ENCODE measurements at places on chromosomes 1 and 21. TPM values are rescaled to one million over a fixed set of nuclear protein-coding genes. Genes with fewer than 3 reads are reported as not detected.

DNA sequence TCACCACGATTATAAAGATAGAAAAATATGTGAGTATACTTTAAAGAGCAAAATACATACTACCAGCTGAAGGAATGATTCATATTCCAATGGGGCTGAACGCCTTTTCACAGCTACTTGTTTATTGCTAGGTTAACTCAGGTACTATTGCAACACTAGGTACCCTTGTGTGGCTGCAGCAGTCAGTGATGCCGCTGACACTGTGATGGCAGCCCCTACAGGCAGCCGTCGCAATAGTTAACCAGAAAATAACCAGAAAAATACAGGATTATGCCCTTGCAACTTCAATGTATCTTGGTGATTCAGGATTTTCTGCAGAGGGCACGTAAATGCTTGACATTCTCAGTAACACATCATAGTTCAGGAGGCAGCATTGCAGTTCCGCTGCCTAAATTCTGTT lies 1.6 kb upstream of the MARK1 start:
- H3K27ac ChIP-seq = no peak overlapping the region
- H3K4me1 ChIP-seq = peaks cover 16% of the 10 kb centered on the region
- H3K27me3 ChIP-seq = peaks cover 65% of the 10 kb centered on the region
- no peak for DNase-seq
- H3K4me3 ChIP-seq = no peak overlapping the region

DNA sequence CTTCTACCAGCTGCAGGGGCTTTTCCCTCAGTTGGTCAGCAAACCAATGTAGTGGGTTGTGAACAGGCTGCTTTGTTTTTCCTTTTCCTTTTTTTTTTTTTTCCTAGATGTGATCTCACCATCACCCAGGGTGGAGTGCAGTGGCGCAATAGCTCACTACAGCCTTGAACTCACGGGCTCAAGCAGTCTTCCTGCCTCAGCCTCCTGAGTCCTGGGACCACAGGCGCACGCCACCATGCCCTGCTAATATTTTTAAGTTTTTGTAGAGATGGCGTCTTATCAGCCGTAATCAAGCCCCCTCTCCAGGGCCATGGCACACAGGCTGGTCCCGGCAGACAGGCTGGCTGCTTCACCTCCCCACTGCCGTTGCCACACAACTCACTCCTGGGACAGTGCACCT lies 3.4 kb upstream of the TRIM11 start:
- H3K36me3 ChIP-seq = no peaks in the 10 kb centered on the region
- H3K4me3 ChIP-seq = no peak overlapping the region
- peaks cover 20% of the 10 kb centered on the region for H3K4me1 ChIP-seq
- DNase-seq = no peak
- H3K27me3 ChIP-seq = no peaks in the 10 kb centered on the region

DNA sequence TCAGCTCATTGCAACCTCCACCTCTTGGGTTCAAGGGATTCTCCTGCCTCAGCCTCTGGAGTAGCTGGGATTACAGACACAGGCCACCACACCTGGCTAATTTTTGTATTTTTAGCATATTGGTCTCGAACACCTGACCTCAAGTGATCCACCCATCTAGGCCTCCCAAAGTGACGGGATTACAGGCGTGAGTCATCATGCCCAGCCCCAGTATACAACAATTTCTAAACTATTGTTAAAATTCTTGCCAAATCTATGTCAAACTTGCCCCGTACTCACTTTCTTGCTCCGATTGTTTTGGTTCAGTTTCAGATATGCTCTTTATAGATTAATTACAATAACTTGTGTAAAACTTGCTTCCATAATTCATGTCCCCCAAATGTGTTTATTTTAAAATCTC lies 4.1 kb downstream of the RGS18 start:
- H3K27ac ChIP-seq = no peak overlapping the region
- H3K27me3 ChIP-seq = no peaks in the 10 kb centered on the region
- no peak overlapping the region for H3K4me3 ChIP-seq

The CLCA2 gene
- not detected for polyA plus RNA-seq

- no peak for DNase-seq
- no peaks in the 10 kb centered on the region for H3K36me3 ChIP-seq
- peaks cover 9% of the 10 kb centered on the region for H3K27me3 ChIP-seq
- H3K27ac ChIP-seq = no peak overlapping the region
- no peaks in the 10 kb centered on the region for H3K4me1 ChIP-seq
Measured at GRCh38 chr1:203443296-203443695, 32.3 kb upstream of the PRELP start.

The KRTAP12-2 gene
- not detected for polyA plus RNA-seq

The PTPN14 gene
- 0.01 TPM for polyA plus RNA-seq

The LRRC7 gene
- polyA plus RNA-seq = 0.48 TPM

- H3K4me1 ChIP-seq = peaks cover 4% of the 10 kb centered on the region
- DNase-seq = no peak
- no peak overlapping the region for H3K4me3 ChIP-seq
- no peaks in the 10 kb centered on the region for H3K27me3 ChIP-seq
Measured at GRCh38 chr1:244210884-244211558, 159.9 kb downstream of the ZBTB18 start.

GRCh38 chr1:172746091-172746949 lies 87.4 kb downstream of the FASLG start:
- peak overlapping the region; percentile 59 for H3K4me3 ChIP-seq
- peaks cover 45% of the 10 kb centered on the region for H3K4me1 ChIP-seq
- peak; percentile 64 for DNase-seq
- H3K27me3 ChIP-seq = no peaks in the 10 kb centered on the region

- H3K4me1 ChIP-seq = peaks cover 2% of the 10 kb centered on the region
- H3K4me3 ChIP-seq = no peak overlapping the region
- no peaks in the 10 kb centered on the region for H3K36me3 ChIP-seq
- DNase-seq = no peak
- no peaks in the 10 kb centered on the region for H3K27me3 ChIP-seq
Measured at GRCh38 chr1:5915587-5916571, 76.3 kb downstream of the NPHP4 start.

DNA sequence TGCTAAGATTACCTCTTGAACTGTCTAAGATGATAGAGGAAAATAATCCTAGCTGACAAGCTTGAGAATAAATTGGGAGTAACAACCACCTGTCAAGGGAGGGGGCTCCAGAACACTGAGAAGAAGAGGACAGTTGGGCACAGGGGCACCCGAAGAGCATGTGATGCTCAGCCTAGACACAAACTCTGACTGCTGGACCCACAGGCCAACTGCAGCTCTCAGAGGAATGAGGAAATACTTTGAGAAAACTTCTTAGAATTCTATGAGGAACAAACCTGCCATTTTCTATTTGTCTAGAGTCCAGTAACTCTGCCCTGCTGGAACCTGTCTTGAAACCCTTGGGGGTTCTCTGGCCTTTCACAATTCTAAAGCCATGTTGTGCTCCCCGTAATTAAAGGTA lies 124.1 kb upstream of the KCNK2 start:
- H3K27me3 ChIP-seq = peaks cover 3% of the 10 kb centered on the region
- no peak overlapping the region for H3K27ac ChIP-seq
- H3K4me1 ChIP-seq = no peaks in the 10 kb centered on the region
- no peaks in the 10 kb centered on the region for H3K36me3 ChIP-seq

- peaks cover 6% of the 10 kb centered on the region for H3K36me3 ChIP-seq
- H3K27me3 ChIP-seq = no peaks in the 10 kb centered on the region
- H3K27ac ChIP-seq = no peak overlapping the region
- peaks cover 27% of the 10 kb centered on the region for H3K4me1 ChIP-seq
- no peak overlapping the region for H3K4me3 ChIP-seq
- DNase-seq = no peak
Measured at GRCh38 chr1:1799716-1800115, 21.4 kb upstream of the NADK start.

The NPHS2 gene
- polyA plus RNA-seq = not detected

The FMO3 gene
- polyA plus RNA-seq = not detected

The RIT1 gene
- 16.4 TPM for polyA plus RNA-seq

DNA sequence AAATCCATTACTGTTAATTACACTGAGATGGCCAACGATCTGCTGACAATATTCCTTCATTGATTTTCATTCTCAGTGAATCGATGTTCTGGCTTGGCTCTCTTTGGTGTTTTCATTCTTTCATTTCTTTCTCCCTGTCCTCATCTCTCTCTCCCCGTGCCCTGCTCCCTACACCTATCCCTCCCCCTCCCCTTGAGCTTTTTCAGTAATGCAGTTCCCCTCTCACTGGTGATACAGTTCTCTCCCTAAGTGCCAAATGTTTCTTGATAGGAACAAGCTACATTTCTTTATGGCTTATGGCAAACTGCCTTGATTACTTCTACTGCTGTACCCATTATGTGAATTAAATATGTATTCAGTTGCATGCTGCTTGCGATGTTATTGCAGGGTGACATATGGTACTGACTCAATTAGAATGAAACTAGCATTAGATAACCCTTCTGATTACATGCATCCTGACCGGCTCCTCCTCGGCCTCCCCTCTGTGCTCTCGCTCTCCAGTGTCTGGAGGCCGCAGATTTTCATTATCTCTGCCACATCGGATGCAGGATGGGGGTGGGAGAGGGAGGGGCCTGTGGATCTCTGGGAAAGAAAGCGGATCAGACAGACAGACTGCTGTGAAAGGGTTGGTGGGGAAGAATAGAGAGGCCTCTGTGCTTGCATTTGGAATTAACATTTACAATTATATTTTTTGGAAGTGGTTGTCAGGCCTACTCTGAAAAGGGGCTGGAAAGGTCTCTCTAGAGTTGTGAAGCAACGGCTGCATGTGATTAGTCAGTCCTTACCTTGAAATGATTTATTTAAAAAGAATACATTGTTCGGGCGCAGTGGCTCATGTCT lies 130.9 kb downstream of the PBX1 start:
- no peak for DNase-seq
- no peak overlapping the region for H3K27ac ChIP-seq
- peaks cover 2% of the 10 kb centered on the region for H3K27me3 ChIP-seq
- H3K36me3 ChIP-seq = no peaks in the 10 kb centered on the region
- no peaks in the 10 kb centered on the region for H3K4me1 ChIP-seq

The XCL1 gene
- 1.5 TPM for polyA plus RNA-seq

DNA sequence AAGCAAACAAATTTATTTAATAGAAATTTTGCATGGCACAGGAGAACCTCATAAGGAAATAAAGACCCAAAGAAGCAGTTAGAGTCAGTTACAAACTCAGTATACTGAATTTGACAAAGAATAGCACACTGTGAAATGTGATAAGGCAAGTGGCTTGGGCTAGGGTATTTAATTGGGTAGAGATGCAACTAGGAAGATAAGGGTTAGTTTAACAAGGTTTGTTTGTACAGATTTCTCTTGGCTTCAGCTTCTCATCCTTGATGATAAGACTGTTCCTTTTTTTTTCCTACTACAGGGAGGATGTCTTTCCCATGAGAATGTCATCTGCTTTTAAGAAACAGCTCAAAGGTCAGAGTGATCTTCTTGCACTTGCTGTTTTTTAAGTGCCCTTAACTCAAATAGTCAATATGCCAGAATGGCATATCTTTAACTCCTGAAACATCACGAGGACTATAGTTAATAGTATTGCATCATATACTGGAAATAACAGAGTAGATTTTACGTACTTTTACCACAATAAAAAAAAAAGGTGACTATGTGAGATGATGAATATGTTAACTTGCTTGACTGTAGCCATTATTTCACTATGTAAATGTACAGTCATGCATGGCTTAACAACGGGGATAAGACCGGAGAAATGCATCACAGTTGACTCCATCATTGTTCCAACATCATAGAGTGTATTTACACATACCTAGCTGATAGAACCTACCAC lies 9.2 kb upstream of the TRAF3IP3 start:
- H3K4me1 ChIP-seq = peaks cover 51% of the 10 kb centered on the region
- no peak for DNase-seq
- peak overlapping the region; percentile 77 for H3K27ac ChIP-seq

DNA sequence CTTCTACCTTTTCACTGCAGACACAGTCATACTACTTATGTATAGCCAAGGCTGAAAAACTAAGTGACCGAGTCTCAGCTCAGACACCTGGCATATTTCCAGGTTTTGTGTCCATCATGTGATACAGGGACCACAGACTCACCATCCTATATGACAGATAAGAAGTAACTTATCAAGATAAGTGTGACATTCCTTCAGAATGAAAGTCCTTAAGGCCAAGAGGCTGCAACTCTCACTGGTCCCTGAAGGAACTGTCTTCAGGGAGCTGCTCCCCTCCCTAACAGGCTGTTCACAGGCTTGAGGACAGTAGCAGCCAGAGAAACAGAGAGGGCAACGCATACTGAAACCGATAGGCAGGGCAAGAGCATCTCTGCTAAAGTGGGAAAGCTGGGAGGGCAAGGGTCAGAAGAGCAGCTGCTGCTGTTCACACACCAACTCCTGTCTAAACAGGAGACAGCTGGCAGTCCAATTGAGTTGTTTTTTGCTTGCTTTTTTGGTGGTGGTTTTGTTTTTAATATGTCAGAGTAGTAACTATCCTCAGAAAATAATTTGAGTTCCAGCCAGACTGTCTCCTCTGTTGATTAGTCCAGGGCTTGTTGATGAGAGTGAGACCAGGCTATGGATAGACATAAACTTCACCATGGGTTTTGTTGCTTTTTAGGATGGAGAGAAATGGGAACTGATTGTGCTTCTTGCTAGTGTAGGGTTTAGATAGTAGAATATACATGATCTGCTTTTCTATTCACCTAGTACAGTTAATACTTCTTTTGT lies 67.7 kb downstream of the MACF1 start:
- no peak for DNase-seq
- no peaks in the 10 kb centered on the region for H3K27me3 ChIP-seq
- no peaks in the 10 kb centered on the region for H3K36me3 ChIP-seq
- no peak overlapping the region for H3K4me3 ChIP-seq
- H3K27ac ChIP-seq = no peak overlapping the region

GRCh38 chr21:46317710-46318463 lies 5.8 kb downstream of the C21orf58 start:
- no peaks in the 10 kb centered on the region for H3K36me3 ChIP-seq
- no peak overlapping the region for H3K4me3 ChIP-seq
- no peak for DNase-seq
- H3K4me1 ChIP-seq = peaks cover 19% of the 10 kb centered on the region
- no peak overlapping the region for H3K27ac ChIP-seq
- H3K27me3 ChIP-seq = no peaks in the 10 kb centered on the region

The IFNLR1 gene
- polyA plus RNA-seq = 0.82 TPM

- H3K4me1 ChIP-seq = peaks cover 3% of the 10 kb centered on the region
- no peak overlapping the region for H3K27ac ChIP-seq
- peaks cover 29% of the 10 kb centered on the region for H3K27me3 ChIP-seq
- no peaks in the 10 kb centered on the region for H3K36me3 ChIP-seq
Measured at GRCh38 chr1:94820936-94821335, 779 bp downstream of the SLC44A3 start.

The FHL3 gene
- 4.8 TPM for polyA plus RNA-seq

- H3K4me3 ChIP-seq = peak overlapping the region; percentile 57
- peaks cover 29% of the 10 kb centered on the region for H3K4me1 ChIP-seq
- no peaks in the 10 kb centered on the region for H3K27me3 ChIP-seq
- no peaks in the 10 kb centered on the region for H3K36me3 ChIP-seq
- H3K27ac ChIP-seq = no peak overlapping the region
- no peak for DNase-seq
Measured at GRCh38 chr1:10216090-10216749, 5.8 kb downstream of the KIF1B start.

GRCh38 chr1:24890887-24891286 lies 39.2 kb downstream of the RUNX3 start:
- H3K36me3 ChIP-seq = peaks cover 5% of the 10 kb centered on the region
- H3K27me3 ChIP-seq = peaks cover 6% of the 10 kb centered on the region
- no peak for DNase-seq
- peaks cover 12% of the 10 kb centered on the region for H3K4me1 ChIP-seq
- no peak overlapping the region for H3K27ac ChIP-seq

The CYP2J2 gene
- 5.0 TPM for polyA plus RNA-seq

- no peak overlapping the region for H3K27ac ChIP-seq
- DNase-seq = no peak
- no peaks in the 10 kb centered on the region for H3K36me3 ChIP-seq
- no peaks in the 10 kb centered on the region for H3K4me1 ChIP-seq
Measured at GRCh38 chr1:238647877-238648276, 738.5 kb upstream of the CHRM3 start.

- H3K36me3 ChIP-seq = no peaks in the 10 kb centered on the region
- no peak overlapping the region for H3K27ac ChIP-seq
- no peak for DNase-seq
Measured at GRCh38 chr1:184025242-184025675, 12.3 kb downstream of the COLGALT2 start.

Data from naive thymus-derived CD8-positive, alpha-beta T cell (primary cell).